ENCODE measurements at places on chromosomes 7 and 10.

DNA sequence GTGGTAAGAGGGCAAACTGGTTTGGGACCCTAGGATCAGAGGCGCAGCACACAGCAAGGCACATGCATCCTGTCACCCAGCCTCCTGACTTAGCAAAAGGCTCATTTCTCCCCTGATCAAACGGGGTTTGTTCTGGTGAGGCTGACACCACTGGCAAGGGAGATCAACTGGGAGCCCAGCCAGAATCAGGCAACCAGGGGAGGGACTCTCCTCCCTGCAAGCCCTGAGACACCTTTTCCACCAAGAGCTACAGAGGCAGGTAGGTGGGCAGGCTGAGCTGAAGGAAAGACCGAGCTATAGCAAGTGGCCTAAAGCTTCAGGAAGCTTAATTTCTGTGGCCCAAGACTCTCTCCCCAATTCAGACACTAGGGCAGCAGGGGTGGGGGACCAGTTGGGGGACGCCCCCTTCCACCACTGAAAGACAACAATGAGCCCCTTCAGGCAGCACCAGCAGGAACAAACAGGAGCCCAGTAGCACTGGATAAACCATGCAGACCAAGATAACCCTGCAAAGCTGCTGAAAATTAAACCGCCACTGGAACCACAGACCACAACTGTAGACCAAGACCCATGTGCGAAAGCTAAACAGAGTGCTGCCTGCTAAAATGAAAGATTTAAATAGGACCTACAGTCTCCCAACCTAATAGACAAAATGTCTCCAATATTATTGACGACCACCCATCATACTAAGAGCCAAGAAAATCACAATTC lies 27.1 kb upstream of the SAR1A start:
- no peak for DNase-seq

GRCh38 chr7:30524545-30524944 lies 19.9 kb upstream of the GGCT start:
- no peak for DNase-seq

DNA sequence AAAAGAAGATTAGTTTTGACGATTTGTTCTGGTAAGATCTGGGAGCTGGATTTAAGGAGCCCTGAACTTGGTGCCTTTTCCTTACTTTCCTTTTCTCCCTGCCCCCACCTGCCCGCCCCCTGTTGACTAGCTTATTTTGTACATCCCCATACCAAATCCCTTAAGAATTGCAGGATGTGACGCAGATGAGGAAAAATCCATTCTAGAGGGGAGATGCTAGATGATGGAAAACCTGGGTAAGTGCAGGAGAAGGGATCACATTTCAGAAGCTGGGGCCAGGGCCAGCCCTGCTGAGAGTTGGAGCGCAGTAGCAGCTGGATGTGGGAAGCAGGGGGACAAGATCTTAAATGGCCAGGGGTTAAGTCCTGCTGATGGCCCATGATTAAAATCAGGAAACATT lies 93.9 kb downstream of the CCDC3 start:
- DNase-seq: no peak

GRCh38 chr10:42986633-42987032 lies 90.2 kb upstream of the RET start:
- no peak for DNase-seq

DNA sequence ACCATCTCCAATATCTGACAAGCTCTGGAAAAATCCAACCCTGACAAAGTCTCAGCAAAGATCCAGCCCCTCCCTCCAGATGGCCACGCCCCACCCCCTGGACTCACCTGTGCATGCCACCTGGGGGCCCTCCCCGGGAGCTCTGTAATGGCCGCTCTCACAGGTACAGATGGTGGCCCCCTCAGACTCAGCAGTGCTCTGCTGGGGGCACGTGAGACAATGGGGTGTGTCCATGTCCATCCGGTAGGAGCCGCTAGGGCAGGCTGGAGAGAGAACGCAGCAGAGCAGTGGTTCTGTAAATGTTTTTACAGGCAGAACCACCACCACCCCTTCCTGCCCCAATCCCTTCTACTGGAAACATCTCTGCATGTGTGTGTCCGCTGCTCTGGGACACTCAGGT lies 9.5 kb downstream of the EPHA1 start:
- DNase-seq: no peak

- no peak for DNase-seq
These were observed 5.3 kb downstream of the GLRX3 start for GRCh38 chr10:130141460-130141859.
